ENCODE measurements at places on chromosomes 4 and X. TPM values are rescaled to one million over a fixed set of nuclear protein-coding genes. Genes with fewer than 3 reads are reported as not detected.
A peak's percentile ranks its signal among the peaks of the same experiment; 100 is the strongest.

- DNase-seq, result no peak
Measured at GRCh38 chrX:55488006-55488592, 1.5 kb downstream of the USP51 start.

DNA sequence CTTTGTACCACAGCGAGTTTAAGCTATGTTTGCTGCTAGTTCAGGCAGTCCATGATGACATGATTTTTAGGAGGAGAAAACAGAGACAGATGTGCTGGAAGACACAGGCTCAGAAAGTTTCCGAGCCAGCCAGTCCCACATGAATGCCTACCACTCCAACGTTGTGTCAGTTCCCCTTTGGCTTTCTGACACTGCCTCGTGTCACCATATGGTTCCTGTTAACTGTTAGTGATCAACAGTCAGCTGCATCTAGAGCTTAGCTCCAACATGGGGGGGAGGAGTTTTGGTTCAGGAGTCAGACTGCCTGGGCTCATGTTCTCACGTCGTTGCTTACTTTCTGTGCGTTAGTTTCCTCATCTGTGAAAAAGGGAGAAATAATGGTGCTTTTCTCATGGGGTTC, 343.7 kb downstream of the MID1IP1 start:
- no peak for DNase-seq

DNA sequence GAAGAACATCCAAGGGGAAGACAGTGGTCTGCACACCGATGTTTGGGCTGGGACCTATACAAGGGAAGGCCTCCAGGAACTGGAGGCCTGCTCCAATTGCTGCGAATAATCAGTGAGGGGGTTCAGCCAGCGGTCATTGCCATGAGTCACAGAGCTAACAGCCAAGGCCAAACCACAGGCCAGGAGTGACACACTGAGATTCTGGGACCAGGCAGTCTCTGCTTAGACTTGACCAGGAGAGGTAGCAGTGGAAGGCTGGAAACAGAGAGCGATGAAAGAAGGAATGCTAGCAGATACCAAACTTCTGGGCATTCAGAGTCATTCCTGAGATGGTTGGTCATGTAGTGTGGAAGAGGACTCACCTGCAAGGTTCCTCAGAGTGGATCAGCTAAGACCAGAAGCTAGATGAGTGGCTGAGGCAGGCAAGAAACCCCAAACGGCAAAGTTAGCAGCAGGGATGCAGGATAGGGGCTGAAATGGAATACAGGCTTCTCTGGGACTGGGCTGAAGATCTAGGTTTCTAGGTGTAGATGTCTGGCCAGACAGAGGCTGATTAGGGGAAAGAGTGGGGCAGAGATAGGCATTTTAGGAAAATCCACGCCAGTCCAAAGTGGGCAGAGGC, 54.7 kb downstream of the CNGA2 start:
- peak; percentile 26 for DNase-seq

- DNase-seq, result no peak
Measured at GRCh38 chrX:134870419-134870818, 120.4 kb upstream of the SMIM10 start.

GRCh38 chrX:118116713-118117550, at the start of gene KLHL13:
Gene KLHL13, minus strand, starts transcription at chrX:118116810. Its CDS starts 88,337 bp downstream, at chrX:118028473.
- peak; percentile 55 for DNase-seq

Gene SYTL5
- 5.3 TPM for total RNA-seq

DNA sequence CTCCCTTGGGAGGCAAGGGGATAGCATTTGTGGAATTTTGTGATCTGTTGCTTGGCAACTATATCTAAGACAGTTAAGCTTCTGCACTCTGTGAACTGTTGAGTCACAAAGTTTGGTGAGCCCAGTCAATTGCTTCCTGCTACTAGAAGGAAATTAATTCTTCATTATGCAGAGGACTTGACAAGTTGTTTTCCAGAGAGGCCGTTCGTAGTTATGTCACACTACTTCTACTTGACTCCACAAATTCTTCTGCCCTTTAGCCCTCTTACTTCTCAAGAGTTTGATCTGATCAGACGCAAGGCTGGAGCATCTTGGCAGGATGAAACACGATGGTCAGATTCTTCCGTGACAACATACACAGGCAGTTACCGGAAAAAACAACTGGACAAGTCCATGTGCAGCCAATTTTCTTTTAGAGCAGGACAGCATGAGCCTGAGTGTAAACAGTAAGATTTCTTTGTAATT, at the start of gene C4orf51:
Gene C4orf51 (plus strand): TSS at position 156 of the 465 bp plus-strand sequence. CDS start 58 bp downstream, at position 214.
- DNase-seq, result no peak

DNA sequence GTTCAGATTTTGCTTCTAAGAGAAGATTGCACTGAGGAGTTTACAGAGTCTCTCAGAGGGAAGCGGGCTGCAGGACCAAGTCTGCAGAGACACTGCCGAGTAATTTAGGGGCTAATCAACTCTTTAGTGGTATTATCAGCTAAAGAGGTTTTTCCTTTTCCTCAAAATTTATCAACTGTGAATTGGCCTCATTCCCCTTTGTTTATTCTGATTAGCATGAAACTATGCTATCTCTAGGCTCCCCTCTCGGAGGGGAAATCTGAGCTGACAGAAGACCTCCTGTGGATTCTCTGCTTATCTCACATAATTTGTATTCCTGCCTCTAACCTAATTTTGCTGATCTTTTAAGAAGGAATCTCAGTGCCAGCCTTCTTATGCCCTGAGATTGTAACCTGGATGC, 201.0 kb downstream of the DCTD start:
- no peak for DNase-seq

GRCh38 chr4:7815562-7815961, 124.1 kb downstream of the AFAP1 start:
- DNase-seq, result no peak

DNA sequence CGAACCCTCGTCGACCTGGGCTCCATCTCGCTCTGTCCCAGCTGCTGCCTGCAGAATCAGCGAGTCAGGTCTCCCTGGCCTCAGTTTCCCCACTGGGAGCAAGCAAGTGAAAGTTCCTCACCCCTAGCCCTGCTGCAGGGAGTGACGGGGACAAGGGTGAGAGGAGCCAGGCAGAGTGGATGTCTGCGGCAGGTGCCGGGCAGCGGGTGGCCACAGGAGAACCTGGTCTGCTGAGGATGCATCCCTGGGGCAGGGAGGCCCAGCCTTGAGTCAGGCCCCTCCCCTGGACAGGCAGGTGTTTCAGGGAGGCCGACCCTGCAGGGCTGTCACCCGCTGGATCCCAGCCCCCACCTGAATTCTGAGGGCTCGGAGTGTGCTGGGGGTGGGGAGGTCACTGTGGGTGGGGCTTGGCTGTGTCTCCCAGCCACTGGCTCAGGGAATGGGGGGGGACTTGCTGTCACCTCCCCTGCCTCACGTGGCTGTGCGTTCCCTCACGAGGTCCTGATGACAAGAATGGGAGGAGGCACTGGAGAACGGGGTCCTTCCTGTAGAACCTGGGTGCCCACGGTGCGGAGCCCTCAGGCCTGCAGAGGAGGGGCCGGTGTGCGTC, 33.2 kb downstream of the LRPAP1 start:
- no peak for DNase-seq

- DNase-seq, result peak; percentile 92
Measured at GRCh38 chrX:131741103-131741581, 197.3 kb downstream of the OR13H1 start.

- no peak for DNase-seq
Measured at GRCh38 chr4:96681218-96681617, 841.3 kb downstream of the PDHA2 start.

DNA sequence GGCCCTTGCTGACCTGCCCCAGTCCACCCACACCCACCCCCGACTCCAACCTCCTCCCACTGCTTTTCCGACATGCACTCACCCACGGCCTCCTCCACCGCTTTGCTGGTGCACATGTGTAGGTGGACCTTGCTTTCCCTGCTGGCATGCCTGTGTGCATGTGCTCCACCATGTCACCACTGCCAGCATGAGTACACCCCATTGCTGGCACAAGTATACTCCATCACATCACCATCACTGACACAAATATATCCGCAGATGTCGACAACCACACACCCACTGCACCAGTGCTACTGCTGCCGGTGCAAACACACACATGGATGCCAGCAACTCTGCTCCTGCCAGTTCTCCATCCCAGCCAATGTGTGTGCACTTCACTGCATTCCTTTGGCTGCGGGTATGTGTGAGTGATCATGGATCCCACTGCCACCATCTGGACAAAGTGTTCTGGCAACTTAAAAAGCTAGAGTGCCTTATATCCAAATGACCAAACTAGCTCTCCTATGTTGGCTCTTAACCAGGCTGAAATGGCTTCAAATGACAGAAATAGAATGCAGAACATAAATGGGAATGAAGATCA, 1072.3 kb downstream of the RAPGEF2 start:
- DNase-seq, result no peak

GRCh38 chr4:174204164-174204831, 79.2 kb downstream of the FBXO8 start:
- DNase-seq, result no peak

GRCh38 chr4:169818063-169818679, 60.4 kb upstream of the HPF1 start:
- DNase-seq, result no peak

Gene SMIM43
- total RNA-seq, result not detected

Gene RTL5
- 1.6 TPM for total RNA-seq

- DNase-seq, result no peak
Measured at GRCh38 chr4:131488772-131489171, 1660.3 kb upstream of the PCDH10 start.

DNA sequence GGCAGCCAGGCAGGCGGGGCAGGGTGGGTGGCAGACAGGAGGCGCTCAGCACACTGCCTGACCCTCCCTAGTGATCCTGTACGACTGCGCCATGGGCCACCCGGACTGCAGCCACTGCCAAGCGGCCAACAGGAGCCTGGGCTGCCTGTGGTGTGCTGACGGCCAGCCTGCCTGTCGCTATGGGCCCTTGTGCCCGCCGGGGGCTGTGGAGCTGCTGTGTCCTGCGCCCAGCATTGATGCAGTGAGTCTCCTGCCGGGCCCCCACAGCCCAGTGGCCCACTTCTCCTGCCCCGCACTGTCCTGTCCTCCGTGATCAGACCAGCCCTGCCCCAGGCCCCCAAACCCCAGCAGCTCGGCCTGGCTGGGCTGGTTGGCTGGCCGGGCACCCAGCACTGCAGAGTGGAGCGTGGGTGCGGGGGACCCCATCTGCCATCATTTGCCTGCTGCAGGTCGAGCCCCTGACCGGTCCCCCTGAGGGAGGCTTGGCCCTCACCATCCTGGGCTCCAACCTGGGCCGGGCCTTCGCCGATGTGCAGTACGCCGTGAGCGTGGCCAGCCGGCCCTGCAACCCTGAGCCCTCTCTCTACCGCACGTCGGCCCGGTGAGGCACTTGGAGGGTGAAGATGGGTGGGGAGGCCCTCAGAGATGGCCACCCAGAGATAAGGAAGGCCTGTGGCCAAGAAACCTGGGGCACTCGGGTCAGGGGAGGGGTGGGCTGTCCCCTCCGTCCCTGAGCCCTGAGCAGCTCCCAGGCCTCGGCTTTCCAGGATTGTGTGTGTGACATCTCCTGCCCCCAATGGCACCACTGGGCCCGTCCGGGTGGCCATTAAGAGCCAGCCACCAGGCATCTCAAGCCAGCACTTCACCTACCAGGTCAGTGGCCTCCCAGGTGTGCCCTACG, 7.6 kb downstream of the PLXNB3 start:
- DNase-seq, result peak; percentile 3

Gene LRCH2
- total RNA-seq, result 1.3 TPM

DNA sequence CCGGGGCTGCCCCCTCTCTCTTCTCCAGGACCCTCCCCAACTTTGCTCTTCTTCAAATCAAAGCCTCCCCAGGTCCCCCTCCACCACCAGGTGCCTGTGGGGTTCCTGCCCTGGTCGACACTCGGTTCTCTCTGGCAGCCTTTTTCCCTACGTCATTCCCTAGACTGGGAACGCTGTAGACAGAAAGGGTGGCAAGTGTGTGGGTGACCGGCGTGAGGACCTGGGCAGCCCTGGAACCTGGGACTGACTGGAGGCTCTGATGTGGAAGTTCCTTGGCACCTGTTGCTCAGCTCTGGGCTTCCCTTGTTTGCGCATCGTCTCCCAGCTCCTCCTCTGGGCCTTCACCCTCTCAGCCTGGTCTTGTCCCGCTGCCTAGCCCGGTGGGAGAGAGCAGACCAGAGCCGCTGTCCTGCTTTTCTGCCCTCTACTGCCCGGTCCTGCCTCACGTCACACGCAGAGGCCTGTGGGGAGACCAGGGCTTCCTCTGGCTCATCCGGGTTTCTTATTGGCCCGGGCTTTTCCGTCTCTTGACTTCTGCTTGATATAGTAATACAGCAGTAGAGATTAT, 1.3 kb downstream of the TACC3 start:
- no peak for DNase-seq

DNA sequence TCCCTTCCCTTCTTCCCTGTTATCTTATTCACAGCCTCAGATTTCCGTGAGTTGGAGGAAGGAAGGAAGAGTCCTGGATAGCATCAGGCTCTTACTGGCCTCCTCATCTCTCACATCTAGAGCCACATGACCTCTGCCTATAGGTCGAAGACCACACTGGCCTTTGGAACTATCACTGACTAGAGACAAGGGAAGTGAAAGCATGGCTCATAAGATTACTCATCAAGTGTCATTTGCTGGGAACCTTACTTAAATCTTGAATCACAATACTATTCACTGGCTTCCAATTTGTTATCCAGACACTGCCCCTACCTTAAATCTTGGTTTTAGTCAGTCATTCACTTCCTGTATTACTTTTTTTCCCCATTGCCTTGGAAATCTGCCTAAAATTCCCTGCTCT, 61.6 kb upstream of the MTMR8 start:
- no peak for DNase-seq

DNA sequence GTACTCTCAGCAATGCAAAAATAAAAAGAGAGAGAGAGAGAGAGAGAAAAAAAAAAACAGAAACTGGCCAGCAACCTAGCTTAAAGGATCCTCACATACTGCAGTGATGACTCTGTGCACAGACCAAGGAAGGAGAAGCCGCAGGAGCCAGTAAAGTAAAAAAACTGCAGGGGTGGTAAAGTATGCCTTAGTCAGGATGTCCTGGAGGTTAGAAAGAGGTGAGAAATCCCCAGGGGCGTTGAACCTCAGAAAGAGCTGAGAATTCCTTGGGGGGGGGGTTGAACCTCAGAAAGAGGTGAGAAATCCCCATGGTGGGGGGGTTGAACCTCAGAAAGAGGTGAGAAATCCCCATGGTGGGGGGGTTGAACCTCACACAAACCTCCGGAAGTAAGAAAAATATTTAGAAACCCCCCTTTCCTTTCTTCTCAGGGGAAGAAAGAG, 48.0 kb downstream of the MAGEA9 start:
- no peak for DNase-seq

Gene USP17L5
- total RNA-seq, result not detected

Gene CTAG2
- not detected for total RNA-seq

DNA sequence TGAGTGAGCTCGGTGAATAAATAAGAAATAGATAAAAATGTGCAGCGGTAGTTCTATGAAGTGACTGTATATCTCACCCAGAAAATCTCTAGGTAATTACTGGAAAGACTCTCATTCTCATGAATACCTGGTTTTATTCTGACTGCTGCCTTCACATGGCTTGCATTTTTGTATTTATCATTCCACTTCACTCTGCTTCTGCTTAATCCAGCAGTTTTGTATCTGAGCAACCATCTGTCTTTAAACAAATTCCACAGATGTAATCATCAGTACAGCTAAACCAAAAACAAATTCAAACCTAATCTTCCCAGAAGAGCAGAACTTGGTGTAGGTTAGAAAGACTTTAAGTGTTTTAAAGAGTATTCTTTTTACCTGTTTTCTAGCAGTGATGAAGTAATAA, 11.2 kb upstream of the ALB start:
- no peak for DNase-seq

- DNase-seq, result no peak
Measured at GRCh38 chrX:137567682-137568232, 1.8 kb downstream of the ZIC3 start.

GRCh38 chrX:15973299-15973698, 118.7 kb upstream of the AP1S2 start:
- peak; percentile 5 for DNase-seq

- no peak for DNase-seq
Measured at GRCh38 chr4:113982181-113982580, 2.7 kb upstream of the ARSJ start.

Data from body of pancreas (tissue), 4 donors.